NCI-H1092 treated with DMSO at 0.1 percent for 48 hours (cell line): ENCODE measurements at places on chromosomes 12 and 14.

DNA sequence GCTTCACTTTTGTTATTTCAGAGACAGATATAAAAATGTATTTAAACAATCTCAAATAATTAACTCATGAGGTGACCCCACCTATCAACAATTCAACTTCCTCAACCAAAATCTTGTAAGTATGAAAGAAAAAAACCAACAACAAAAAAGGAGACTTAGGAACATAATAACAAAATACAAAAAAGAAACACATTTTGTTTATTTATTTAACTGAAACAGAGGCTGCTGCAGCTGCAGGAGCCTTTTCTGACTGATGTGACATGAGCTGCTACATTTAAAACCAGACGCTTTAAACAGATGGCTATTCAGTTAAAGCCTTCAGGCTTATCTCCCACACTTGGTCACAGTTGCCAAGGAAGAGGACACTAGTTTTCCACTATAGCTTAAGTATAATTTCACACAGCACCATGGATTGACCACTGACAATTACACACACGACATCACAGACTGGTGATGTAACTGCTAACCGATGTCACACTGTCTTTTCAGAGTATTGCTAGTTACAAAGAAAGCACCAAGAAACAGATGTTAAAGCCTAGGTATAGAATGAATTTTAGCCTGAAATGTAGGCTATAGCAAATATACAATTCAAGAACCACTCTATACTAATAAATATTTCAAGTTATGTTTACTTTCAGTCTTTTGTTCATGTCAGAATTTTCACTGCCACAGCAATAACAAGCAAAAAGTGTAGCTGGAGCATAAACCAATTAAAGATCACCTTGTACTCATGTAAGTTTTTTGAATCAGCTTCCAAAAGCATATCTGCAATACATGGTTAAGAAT, 113.0 kb downstream of the MED13L start:
- DNase-seq = no peak

- no peak for DNase-seq
Observed at GRCh38 chr12:84875241-84875640, 37.4 kb downstream of the SLC6A15 start.

DNA sequence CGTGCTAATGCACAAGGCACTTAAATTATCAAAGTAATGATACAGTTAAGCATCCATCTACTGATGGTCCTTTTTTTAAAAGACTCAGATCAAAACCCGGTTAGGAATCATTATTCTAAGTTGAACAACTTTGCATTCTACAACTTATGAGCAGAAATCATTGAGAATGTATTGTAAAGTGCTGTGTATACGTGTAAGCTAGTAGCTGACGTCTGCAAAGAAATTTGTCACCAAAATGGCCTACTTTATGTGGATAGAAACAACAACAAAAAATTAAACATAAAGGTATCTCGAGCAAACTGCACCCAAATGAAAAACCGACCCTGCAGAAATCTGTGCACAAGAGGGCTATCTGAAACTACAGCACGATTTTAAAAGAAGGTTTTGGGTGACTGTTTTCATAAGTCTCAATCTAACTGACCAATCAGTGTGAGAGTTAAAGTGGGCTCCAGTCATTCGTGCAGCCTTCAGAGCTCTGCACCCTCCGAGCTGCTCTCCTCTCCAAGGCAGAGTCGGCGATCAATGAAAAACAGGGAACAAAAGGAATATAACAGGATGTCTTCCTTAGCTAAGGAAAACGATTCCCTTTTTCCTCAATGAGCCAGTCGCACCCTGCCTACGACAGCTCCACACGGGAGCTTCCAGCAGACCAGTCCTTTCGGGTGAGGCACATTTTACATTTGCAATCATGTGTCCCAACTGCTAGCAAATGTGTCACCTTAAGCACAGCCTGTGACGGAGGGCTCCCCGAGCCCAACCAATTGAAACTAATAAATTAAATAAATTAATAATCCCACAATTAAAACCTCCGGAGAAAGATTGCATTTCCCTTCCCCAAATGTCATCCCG, 200.7 kb upstream of the FOXN3 start:
- DNase-seq = peak; percentile 42

DNA sequence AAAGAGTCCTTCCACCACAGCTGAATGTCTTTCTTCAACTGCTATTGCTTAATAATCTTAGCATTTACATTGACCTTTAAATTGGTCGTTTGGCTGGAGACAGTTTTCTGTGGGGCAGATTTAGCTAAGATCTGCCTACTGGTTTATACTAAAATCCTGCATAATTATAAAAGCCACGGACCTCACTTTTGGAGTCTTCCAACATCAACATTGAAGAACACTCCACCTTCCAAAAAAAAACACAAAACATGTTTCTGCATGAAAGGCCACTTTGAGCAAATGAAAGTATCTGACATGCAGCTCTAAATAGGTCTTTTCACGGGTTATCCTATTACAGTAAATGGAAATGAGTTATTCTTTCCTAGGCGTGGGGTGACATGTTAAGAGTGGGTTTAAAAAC, 57.0 kb upstream of the KRR1 start:
- no peak for DNase-seq

DNA sequence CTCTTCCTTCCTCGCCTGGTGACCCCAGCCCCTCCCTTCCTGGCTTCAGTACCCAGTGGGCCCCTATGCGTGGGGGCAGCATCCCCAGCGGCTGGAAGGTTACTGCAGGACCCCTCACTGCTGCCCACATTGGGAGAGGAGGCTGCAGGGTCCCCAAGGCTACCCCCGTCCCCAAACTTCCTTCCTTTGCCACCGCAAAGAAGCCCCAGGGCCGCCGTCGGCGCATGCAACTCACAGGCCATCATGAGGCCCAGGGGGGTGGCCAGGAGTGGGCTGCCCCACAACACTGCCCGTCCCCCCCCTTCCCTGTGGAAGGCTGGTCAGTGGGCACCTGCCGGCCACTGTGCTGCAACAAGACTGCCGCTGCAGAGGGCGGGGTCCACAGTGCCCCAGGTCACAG, 9.5 kb upstream of the TNFAIP2 start:
- no peak for DNase-seq

GRCh38 chr14:52895000-52895399, 55.9 kb downstream of the FERMT2 start:
- DNase-seq = no peak

DNA sequence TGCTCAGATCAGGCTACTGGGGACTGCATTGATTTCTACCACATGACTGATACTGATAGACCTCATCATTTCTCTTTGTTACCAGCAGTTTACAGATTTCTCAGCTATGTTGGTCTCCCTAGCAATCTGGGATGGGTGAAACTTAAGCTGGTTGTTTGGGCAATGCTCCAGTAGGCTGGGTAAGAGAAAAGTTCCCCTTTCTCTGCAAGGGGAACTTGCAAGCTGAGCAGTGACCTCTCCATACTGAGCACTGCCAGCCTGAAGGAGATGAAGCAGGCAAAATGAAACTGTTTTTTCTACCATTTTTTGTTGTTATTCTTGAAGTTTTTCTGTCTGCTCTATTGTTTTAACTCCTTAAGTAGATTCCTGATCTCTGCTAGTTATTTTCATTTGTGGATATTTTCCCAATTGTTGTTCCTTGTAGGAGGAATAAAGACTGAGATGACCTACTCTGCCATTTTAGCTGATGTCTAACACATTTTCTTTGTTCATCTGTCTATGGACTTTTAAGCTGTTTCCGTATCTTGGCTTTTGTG, 1.3 kb upstream of the OR4M1 start:
- no peak for DNase-seq

DNA sequence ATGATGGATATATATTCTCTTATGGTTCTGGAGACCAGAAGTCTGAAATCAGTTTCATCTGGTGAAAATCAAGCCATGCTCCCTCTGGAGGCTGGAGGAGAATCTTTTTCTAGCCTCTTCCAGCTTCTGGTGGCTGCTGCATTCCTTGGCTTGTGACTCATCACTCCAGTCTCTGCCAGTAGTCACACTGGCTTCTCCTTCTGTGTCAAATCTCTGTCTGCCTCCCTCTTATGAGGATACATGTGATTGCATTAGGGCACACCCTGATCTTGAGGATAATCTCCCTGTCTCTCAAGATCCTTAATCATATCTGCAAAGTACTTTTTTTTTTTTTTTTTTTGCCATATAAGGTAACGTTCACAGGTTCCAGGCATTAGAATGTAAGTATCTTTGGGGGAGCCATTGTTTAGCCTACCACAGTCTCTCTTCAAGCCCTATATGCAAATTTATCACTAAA, 17.7 kb downstream of the DNAL1 start:
- no peak for DNase-seq

- DNase-seq = no peak
Observed at GRCh38 chr12:123042833-123043232, 62.4 kb downstream of the ARL6IP4 start.

DNA sequence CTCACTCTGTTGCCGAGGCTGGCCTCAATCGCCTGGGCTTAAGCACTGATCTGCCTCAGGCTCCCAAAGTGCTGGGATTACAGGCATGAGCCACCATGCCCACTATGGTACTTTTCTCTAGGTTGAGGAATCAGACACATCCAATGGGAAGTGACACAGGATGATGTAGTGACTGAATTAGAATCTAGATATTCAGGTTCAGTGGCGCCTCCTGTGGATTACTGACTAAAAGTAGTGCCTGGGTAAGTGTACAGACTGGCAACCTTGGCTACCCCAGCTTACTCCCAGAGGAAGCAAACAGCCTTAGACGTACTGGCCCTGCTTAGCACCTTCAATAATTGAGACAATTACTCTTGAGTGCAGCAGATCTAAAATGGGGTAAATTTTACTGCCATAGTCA, 22.8 kb downstream of the GALNT8 start:
- DNase-seq = no peak

- DNase-seq = no peak
Observed at GRCh38 chr14:65993103-65993502, 493.1 kb upstream of the CCDC196 start.

DNA sequence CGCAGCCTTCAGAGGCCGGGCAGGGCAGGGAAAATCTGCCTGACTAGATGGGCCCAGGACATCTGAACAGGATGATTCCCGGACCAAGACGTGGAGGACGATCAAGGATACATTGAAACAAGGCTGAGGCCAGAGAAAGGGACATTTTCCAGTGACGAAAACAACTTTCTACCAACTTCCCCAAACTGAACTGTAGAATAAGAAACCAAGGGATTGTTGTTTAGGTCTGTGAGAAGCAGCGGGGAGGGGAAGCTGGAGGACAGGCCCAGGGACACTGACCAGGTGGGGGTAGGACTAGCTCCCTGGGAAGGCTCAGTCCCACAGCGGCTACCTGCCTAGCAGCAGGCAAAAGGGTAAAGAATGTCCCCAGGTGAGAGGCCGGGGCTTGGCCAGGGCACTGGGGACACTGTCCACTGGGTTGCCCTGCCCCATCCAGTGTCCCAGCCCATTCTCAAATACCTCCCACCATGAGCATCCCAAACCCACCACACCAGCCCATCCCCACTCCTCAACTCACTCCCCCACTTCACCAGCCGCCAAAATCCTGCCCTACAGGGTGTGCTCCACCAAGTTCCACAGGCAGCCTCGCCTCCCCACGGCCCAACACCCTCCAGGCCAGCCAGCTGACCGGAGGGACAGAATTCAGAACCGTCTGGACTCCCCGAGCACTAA, 995 bp downstream of the TNFRSF1A start:
- no peak for DNase-seq

GRCh38 chr12:116389990-116390389, 112.5 kb upstream of the MED13L start:
- no peak for DNase-seq

DNA sequence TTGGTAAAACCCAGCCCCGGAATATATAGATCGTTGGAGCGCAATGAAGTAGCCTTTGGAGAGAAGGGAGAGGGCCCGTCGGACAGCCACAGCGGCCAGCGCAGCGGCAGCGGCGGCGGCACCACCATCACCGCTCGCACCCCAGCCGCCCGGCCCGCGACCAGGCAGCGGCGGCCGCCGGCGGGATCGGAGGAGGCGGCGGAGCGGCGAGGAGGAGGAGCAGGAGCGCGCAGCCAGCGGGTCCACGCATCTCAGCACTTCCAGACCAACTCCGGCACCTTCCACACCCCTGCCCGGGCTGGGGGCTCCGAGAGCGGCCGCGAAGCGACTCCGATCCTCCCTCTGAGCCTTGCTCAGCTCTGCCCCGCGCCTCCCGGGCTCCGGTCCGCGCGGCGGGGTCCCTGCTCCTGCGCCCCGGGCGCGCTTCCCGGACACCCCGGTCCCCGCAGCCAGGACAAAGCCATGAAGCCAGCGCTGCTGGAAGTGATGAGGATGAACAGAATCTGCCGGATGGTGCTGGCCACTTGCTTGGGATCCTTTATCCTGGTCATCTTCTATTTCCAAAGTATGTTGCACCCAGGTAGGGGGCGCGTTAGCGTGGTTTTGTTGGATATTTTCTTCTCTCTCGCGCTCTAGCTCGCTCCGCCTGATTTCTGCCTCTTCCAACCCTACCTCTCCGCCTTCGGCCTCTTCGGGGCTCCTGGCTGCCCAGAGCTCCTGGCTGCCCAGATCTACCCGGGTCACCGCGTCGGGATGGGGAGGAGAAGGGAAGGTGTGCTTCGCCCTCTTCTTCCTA, 400 bp downstream of the CHST11 start:
- DNase-seq = peak; percentile 70

GRCh38 chr14:72024043-72024407, 91.8 kb downstream of the RGS6 start:
- peak; percentile 3 for DNase-seq

DNA sequence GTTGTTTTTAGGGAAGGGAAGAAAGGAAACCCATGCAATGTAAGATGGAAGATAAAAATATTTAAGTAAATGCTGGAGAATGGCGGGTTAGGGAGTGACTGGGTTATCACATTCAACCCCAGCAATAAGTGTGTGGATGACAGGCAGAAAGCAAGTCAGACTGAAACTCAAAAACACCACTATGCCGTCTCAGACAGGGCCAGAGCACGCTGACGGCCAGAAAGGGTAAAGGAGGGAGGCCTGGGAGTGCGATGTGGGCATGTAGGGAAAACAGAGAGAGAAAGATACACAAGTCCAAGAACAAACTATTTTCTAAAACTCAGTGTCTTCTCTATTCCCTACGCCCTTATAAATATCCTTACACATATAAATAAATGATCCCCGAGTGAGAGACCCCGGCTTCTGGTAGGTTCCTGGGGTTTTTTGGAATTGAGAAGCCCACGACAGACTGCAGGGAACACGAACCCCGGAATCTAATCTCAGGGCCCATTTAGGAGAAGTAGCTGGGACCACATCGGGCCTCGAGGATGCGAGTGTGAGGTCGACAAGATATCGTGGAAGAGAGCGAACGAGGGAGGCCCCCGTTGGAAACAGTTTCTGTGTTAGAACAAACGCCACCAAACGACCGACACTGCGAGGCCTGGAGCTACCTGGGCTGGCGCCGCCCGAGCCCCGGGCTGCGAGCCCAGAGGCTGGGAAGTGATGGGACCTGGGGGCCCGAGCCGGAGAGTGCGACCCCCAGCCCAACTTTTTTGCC, 735 bp upstream of the OTX2 start:
- no peak for DNase-seq

DNA sequence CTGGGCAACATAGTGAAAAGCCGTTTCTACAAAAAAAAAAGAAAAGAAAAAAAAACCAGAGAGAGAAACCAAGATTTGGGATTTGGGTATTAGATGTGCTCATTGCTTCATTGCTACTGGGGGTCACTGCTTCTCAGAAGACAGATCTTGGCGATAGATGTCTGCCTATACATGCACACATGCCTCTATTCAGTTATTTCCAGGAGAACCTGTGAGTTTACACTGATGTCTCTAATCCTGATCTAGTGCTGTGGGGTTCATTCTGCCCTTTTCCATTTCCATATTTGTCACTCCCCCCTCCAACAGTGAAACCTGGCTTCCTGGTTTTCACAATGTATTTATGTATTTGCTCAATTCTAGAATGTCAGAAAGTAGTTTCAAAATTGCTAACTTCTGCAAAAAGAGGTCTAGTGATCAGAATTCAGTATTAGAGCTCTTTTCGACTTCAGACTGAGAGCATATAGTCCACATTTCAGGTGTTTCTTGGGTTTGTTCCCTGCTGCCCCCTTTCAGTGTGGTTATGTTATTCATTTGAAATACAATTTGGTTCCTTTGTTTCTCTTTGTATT, 111.0 kb downstream of the SLC25A47 start:
- DNase-seq = no peak
